ENCODE measurements at places on chromosomes 12 and 14.

GRCh38 chr12:26130728-26131127, 5.9 kb upstream of the BHLHE41 start:
- DNase-seq = no peak

- DNase-seq = no peak
These were observed 6.6 kb upstream of the IKZF4 start for GRCh38 chr12:56014205-56014604.

DNA sequence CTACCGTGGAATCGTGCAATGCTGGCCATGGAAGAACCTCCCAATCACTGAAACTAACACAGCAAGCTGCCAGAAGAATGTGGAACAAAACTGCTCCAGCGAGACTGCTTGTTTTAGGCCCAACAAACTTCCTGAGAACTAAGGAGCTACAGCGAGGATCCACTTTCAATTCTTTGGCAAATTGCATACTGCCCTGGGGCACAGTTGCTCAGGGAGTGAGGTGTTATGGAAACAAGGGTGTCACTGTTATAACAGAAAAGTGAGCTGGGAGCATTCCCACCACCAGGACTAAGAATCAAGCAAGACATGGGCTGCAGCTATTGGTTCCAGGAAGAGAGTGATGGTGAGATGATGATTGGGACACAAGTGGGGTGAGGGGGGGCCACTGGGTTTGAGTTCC, 1606.1 kb upstream of the FLRT2 start:
- DNase-seq = no peak

DNA sequence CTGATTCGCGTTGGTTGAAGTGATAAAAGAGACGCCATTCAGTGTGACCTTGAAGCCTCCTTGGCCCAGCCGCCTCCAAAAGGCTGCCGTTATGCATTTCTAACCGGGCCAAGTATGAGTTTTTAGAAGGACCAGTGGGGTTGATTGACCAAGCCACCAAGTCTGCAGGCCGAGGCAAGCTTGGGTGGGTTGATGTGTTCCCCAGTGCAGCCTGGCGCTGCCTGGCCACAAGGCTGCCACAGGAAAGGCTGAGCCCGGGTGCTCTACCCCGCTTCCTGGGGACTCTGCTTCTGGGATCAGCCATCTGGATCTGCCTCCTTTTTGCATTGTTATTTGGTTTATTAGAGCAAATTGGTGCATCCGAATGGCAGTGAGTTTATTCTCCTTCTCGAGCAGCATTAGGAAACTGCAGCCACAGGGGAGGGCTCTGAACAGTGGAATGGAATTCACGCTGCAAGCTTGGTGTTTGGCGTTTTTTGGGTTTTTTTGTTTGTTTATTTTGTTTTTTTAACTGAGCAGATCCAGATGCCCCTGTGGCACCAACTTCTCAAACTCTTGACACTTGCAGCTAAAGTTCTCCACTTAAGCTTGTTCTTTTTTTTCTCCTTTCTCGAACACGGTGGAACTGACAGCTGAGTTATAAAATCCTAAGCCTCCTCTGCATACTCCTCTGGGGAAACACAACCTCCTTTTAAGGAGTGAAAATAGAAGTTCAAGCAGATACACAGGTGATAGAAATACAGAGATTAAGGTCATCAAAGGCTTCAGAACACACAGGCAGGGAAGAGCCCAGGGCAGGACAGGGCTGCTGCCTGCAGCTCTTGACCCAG, 145.4 kb upstream of the FKBP4 start:
- DNase-seq = no peak

- DNase-seq = no peak
These were observed 40.5 kb downstream of the PRMT8 start for GRCh38 chr12:3531496-3531895.

DNA sequence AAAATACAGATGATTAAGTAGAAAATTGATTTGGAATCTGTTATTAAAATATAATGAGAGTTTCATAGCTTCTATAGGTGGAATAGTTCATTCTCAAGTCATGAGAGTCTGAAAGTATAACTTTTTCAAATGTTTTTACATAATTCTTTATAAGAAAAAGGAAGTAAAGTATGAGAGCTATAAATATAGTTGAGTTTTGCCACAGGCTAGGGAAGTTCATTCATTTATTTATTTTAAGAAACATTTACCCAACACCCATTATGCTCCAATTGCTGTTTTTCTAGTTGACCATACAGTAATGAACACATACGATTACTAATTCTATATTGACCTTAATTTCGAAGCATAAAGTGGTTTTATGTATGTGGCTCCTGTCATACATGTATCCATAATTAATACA, 24.8 kb downstream of the LRRIQ1 start:
- no peak for DNase-seq

- no peak for DNase-seq
These were observed 1.1 kb upstream of the JPH4 start for GRCh38 chr14:23579739-23580138.

- no peak for DNase-seq
These were observed 739.0 kb upstream of the TBX3 start for GRCh38 chr12:115422845-115423545.

- DNase-seq = no peak
These were observed 623.1 kb upstream of the LRFN5 start for GRCh38 chr14:40983604-40984003.

GRCh38 chr12:117036547-117036946, 62.7 kb downstream of the TESC start:
- no peak for DNase-seq

GRCh38 chr12:53205747-53206419, 1.2 kb downstream of the ITGB7 start:
- DNase-seq = peak; percentile 86

DNA sequence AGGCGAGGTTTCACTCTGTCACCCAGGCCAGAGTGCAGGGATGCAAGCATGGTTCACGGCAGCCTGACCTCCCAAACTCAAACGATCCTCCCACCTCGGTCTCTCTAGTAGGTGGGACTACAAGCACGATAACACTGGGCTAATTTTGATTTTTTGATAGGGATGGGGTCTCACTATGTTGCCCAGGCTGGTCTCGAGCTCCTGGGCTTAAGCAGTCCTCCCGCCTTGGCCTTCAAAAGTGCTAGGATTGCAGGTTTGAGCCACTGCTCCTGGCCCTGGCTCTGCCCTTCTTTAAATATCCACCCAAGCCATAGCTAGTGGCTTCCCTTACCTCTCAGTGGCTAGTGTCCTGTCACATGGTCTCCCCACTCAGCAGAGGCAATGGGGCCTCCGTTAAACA, 17.8 kb downstream of the SFSWAP start:
- DNase-seq = no peak

DNA sequence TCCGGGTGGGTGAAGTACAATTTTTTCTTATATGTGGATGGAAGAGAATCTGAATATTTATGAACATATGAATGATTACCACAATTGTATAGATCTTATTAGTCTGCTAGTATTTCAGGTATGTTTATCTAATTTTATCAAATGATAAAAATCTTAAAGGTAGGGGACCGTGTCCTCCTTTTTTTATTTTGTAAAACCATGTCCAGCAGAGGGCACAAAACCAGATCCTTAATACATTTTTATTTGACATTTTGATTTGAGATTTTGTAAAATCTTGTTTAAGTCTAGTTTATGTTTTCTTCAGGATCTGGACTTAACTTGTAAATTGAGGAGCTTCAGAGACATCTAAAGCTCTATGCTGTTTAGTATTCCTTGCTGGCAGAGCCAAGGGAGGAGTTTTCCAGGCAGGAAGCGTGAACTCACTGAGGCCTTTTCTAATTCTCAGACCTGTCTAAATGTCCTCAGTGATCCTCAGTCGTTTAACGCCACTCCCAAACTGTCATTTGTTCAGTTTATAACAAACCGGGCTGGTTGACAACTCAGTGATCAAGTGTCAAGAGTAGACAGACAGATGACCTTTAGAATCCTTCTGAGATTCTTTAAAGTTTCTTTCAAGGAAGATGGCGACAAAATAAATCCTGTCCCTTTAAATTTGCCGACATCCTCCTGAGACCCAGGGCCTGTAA, 263.9 kb downstream of the KTN1 start:
- no peak for DNase-seq

GRCh38 chr12:95258151-95258550, 40.5 kb downstream of the VEZT start:
- DNase-seq = no peak

DNA sequence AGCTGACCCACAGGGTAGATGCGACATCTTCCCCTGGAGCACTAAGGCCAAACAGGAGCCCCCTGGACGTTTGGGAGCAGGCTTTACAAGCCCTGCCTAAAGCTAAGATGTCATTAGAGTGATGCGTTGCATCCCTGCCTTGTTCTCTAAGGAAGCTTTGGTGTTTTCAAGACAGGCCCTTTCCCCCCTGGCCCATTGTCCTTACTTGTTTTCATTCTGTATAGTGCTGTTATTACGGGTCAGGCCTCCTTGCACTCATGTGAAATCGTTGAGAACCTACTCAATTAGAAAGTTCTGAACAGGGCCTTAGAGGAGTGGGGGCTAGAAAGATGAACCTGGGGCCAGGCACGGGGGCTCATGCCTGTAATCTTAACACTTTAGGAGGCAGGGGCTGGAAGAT, 1.7 kb upstream of the PRKCH start:
- no peak for DNase-seq

DNA sequence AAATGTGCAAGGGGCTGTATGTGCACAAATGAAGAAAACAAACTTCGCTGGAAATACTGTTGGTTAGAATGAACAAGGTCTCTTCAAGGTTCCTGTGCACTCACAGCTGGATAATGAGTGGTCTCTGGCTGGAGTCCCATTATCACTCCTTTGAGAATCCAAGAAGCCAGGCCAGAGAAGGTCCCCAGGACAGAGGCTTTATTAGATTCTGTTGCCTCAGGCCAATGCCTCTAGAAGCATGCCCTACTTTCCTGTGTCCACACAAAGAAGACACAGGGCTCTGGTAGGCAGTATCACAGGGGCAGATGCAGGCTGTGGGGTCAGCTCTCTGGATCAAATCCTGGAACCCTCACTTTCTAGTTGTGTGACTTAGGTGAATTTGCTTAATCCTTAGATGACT, 384.7 kb downstream of the GRIN2B start:
- no peak for DNase-seq

DNA sequence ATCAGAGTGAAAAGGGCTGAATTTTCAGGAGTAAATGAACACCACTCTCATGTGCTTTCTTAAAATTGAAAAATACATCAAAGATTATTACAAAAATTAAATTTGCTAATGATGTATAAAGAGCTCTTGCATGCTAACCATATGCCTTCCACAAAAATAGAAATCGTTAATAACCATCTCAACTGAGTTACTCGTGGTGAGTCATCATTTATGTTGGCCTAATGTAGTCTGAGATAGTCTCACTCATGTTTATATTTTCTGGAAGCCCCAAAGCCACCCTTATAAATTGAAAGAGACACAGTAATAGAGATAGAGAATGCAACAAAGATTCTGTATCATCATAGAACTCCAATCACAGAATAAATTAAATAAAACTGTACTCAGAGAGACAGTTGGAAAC, 131.2 kb downstream of the KCNH5 start:
- no peak for DNase-seq

GRCh38 chr12:113825705-113826104, 140.4 kb downstream of the RBM19 start:
- DNase-seq = no peak

DNA sequence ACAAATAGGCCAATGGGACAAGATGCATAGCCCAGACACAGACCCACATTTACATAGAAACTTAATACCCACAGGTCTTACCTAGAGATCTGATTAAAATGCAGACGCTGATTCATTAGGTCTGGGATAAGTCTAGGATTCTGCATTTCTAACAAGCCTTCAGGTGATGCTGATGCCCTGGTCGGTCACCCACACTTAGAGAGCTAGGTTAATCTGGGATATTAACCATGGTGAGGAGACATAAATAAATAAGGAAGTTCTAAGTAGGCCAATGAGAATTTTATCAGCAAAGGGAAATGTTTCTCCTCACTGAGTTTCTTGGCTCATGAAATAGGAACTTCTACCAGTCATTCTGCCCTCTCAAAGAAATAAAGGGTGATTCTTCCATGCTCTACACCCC, 120.1 kb downstream of the BMP4 start:
- no peak for DNase-seq

DNA sequence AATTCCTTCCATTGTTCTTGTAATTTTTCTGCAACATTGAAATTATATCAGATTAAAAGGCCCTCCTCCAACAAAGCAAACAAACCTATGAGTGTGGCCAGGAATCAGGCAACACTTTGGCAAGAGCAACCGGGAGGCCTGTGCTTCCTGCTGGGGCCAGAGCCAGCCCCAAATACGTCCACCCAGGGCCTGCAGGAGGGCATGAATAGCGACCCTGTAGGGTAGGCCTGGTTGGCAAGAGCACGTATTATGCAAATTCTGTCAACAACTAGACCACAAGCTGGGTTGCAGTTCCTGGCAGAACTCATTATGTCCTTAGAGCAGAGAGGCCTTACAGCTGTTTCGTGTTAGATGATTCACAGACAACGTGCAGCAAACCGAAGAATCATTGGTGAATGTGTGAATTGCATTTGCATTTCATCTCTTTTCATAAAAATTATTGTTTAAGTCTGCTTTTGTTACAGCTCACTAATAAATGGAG, 26.9 kb upstream of the LGALS3 start:
- peak; percentile 54 for DNase-seq

DNA sequence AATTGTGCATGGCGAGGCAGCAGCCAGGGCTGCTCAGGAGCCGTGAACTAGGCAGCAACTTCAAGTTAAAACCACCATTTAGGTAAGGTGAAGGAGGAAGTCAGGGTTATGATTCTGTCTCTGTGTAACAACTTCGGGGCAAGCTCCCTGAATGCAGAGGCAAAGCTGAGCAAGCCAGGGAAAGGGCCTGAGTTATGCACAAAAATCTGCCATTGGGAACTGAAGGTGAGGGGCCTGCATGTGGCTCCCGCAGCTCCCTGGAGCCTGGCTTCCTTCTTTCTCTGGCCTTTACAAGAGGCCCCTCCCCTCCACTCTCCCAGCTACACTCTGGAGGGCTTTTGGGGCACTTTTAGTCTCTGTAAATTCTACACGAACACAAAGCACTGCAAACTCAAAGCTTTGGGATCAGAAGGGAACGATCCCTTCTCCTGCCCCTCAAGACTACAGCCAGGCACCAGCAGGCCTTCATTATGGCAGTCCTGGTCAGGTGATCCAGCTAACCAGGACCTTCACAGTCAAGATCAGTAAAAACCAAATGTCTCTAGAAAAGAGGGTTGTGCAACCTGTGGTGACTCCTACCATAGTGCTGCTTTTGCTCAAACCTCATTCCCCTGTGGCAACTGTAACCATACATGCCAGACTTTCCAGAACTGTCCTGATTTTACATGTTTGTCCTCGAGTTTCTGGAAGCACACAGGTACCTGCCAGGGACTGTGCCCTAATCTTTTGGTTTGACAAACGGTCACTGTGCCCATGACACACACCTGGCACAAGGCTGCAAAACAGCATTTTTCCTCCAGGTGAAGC, 67.2 kb upstream of the PTGR2 start:
- no peak for DNase-seq

GRCh38 chr12:10829994-10830393, 3.8 kb upstream of the TAS2R10 start:
- DNase-seq = no peak

DNA sequence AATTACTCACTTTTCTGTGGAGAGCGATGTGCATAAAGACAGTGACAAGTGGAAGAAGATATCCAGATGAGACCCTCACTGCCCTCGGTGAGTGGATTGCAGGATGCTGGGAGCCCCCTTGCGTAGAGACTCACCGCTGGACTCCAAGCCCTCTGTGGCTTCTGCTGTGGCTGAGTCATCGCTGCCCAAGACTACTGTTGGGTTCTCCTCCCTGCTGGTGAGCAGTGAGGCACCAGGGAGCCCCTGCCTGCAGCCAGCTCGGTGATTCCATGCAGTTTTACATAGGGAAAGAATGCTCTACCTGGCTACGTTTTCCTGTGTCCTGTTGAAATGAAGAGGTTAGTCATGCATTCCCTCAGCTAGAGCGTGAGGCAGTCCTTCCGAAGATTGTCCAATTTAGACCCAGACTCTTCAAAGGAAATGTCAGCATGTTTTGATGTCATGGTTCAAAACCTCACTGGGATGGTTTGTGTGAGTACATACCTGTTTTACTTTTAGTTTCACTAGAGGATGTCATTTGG, 28.2 kb downstream of the TRAF3 start:
- DNase-seq = peak; percentile 71

All from activated CD4-positive, alpha-beta T cell treated with anti-CD3 and anti-CD28 coated beads for 48 hours (primary cell).